ENCODE measurements at places on chromosomes 5 and 9. TPM values are rescaled to one million over a fixed set of nuclear protein-coding genes. Genes with fewer than 3 reads are reported as not detected.

Gene PITX1
- 31.8 TPM for total RNA-seq

Gene GLRA1
- not detected for total RNA-seq

Gene PURA
- total RNA-seq: 4.9 TPM

Gene PTPRD
- 0.59 TPM for total RNA-seq

Gene DMRT2
- total RNA-seq: not detected

Gene SLC36A3
- not detected for total RNA-seq

Data from A549 treated with dexamethasone at 1 μM for 4 hours (cell line).